ENCODE measurements at places on chromosomes 12 and 14. TPM values are rescaled to one million over a fixed set of nuclear protein-coding genes. Genes with fewer than 3 reads are reported as not detected.

DNAH10 gene
- total RNA-seq = 5.1 TPM

SLC39A9 gene
- 48.6 TPM for total RNA-seq

HOXC9 gene
- not detected for total RNA-seq

EXOC3L4 gene
- not detected for total RNA-seq

SLC41A2 gene
- total RNA-seq = 37.5 TPM

All from dorsolateral prefrontal cortex (tissue), 122 donors.